ENCODE measurements at places on chromosomes 3 and 15.

DNA sequence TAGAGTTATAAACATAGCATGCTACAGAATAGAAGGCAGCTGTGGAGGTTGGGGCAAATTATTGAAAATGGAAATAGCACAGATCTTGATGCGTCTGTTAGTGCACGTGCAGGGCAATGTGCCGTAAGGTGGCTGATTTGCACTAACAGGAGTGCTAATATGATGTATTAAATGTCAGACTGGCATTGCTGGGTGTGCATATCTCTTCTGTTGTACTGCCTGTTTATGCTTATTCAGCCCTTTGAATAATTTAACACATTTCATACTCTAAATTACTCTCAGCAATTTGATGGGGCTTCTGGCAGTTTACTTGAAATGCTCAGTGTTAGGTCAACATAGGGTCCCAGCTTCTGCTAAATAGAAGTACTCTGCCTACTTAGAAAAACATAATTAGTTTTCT is 395.6 kb downstream of the MCTP2 start:
- H3K36me3 ChIP-seq: no peaks in the 10 kb centered on the region
- no peaks in the 10 kb centered on the region for H3K4me1 ChIP-seq
- H3K4me3 ChIP-seq: no peak overlapping the region
- no peak overlapping the region for H3K27ac ChIP-seq

GRCh38 chr15:85956532-85957275 is 123.0 kb upstream of the AGBL1 start:
- H3K27ac ChIP-seq: no peak overlapping the region
- no peaks in the 10 kb centered on the region for H3K36me3 ChIP-seq
- H3K4me3 ChIP-seq: no peak overlapping the region
- no peaks in the 10 kb centered on the region for H3K27me3 ChIP-seq
- H3K4me1 ChIP-seq: no peaks in the 10 kb centered on the region
- no peak for DNase-seq

DNA sequence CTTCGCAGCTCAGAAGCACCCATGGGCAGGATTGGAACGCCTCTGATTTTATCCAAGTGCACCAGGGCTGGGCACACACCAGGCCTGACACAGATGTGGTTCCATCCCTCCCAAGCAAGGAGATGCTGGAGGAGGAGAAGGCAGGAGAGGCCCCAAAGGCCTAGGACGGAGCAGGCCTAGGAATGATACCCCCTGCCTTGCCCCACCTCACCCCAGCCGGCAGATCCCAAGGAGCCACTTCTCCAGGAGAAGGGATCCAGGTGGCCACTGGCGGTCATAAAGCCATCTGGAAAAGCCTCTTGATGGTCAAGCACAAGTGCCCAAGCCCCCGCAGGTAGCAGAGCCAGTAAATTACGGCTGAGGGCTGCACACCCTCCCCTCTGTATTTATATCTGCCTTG is 211.8 kb downstream of the TBC1D2B start:
- no peaks in the 10 kb centered on the region for H3K4me1 ChIP-seq
- no peak overlapping the region for H3K27ac ChIP-seq
- no peak overlapping the region for H3K4me3 ChIP-seq
- H3K36me3 ChIP-seq: no peaks in the 10 kb centered on the region
- no peaks in the 10 kb centered on the region for H3K27me3 ChIP-seq

DNA sequence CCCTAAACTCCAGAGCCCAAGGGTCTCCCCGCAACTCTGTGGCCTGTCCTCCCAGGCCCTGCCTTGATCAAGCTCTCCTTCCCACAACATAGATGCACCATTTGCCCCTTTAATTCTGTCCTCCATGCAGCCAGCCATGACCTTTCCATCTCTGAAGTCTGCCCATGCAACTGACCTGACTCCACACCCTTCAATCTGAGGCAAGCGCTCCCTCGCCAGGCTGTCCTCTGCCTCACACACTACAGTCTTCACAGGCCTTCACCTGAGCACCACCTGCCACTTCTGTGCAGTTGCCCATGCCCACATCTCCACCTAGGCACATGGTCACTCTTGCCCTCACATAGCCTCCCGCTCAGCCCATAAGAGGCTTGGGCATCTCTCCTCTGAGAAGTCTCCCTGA is 244.0 kb downstream of the OCA2 start:
- H3K27me3 ChIP-seq: no peaks in the 10 kb centered on the region
- no peak for DNase-seq
- no peaks in the 10 kb centered on the region for H3K36me3 ChIP-seq
- no peaks in the 10 kb centered on the region for H3K4me1 ChIP-seq
- H3K27ac ChIP-seq: no peak overlapping the region
- no peak overlapping the region for H3K4me3 ChIP-seq

DNA sequence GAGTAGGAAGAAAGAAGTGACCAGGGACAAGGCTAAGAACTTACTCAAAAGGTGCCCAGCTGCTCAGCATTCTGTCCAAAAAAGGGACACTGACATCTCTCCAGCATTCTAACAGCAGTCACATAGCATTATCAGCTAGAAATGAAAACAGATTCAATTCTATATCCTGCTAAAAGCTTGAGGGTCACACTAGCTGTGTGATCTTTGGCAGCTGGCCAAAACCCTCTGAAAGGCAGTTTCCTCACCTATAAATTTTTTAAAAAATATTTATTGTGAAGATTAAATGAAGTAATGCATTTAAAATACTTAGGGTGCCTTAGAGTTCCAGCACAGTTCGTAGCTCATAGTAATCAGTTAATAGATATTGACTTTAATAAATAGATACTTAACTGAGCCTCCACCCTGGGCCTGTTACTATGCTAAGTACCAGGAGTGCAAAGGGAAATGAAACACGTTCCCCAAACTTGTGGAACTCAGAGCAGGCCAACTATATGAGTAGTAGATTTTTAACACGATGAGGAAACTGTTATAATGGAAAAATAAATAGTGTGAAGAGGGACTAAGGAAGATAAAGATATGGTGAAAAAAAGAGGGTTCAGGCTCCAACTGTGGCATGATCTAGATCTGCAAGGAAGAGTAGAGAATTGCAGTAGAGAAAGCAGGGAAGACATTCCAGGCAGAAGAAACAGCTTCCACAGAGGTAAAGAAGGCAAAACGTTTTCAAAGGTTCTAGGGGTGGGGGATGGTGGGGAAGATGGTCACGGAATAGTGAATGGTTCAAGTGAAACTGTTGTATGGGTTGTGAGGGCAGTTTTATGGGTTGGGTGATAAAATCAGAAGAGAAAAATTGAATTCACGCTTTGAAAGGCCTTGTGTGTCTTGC is 11.4 kb downstream of the CD86 start:
- no peak overlapping the region for H3K27ac ChIP-seq
- no peaks in the 10 kb centered on the region for H3K4me1 ChIP-seq
- H3K27me3 ChIP-seq: no peaks in the 10 kb centered on the region
- no peak overlapping the region for H3K4me3 ChIP-seq
- no peak for DNase-seq

DNA sequence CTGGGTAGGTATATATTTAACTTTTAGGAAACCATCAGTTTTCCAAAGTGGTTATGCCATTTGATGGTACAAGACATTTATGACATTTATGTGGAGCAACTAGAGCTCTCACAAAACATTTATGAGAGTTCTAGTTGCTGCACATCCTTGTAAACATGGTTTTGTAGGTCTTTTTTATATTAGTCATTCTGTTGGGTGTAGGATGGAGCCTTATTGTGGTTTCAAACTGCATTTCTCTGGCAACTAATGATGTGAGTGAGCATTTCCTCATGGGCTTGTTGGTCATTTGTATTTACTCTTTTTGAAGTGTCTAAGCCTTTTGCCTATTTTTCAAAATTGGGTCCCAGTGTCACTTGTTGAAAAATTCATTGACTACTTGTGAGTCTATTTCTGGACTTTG is 45.7 kb upstream of the MGLL start:
- no peak overlapping the region for H3K27ac ChIP-seq
- no peaks in the 10 kb centered on the region for H3K27me3 ChIP-seq
- H3K4me3 ChIP-seq: no peak overlapping the region
- no peak for DNase-seq
- no peaks in the 10 kb centered on the region for H3K4me1 ChIP-seq
- no peaks in the 10 kb centered on the region for H3K36me3 ChIP-seq

DNA sequence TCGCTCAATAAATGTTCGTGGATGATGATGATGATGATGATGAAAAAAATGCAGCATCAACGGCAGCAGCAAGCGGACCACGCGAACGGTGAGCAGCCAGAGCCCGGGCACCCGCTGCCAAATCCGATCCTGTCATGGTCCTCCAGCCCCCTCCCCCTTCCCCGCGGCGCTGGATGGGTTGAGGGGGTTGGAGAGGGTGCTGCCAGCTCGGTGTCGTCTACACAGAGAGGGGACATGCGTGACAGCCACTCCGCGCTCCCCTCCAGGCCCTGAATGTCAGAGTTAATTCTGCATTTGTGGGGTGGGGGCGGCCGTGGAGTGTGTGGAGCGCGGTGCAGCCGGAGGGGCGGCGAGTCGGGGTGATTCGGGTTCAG is 722 bp downstream of the CACNA1D start:
- H3K27ac ChIP-seq: no peak overlapping the region
- H3K4me1 ChIP-seq: peaks cover 13% of the 10 kb centered on the region
- H3K4me3 ChIP-seq: no peak overlapping the region
- no peak for DNase-seq
- H3K36me3 ChIP-seq: no peaks in the 10 kb centered on the region

DNA sequence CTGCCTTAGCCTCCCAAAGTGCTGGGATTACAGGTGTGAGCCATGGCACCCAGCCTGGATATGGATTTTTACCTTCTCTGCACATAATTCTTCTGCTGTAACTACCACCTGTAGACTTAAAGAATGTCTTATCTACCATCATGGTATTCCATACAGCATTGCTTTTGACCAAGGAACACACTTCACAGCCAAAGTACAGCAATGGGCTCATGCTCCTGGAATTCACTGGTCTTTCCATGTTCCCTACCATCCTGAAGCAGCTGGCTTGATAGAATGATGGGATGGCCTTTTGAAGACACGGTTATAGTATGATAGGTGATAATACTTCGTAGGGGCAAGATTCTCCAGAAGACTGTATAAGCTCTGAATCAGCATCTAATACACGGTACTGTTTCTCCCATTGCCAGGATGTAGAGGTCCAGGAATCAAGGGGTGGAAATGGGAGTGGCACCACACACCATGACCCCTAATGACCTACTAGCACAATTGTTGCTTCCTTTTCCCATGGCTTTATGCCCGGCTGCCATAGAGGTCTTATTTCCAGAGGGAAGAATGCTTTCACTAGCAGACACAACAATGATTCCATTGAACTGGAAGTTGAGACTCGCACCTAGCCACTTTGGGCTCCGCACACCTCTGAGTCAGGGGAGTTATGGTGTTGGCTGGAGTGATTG is 60.9 kb upstream of the CDV3 start:
- H3K27me3 ChIP-seq: no peaks in the 10 kb centered on the region
- H3K36me3 ChIP-seq: no peaks in the 10 kb centered on the region
- no peak overlapping the region for H3K4me3 ChIP-seq
- no peak for DNase-seq

DNA sequence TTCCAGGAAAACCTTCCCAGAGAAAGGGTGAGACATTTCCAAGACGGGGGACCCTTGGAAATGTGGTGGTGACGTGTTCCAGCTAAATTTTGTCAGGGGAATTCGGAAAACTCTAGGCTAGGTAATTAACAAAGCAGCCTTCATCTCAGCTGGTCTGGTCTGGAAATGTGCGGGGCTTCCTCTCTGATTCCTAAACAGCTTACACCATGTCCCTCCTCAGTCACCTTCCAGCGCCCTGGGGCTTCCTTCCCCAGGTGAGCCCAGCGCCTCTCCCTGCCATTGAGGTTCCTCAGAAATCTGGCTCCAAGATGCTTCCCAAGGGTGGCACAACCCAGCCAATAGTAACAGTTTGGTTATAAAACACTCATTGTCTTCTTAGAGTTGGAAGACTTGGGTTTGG is 571 bp downstream of the ACAD9 start:
- DNase-seq: no peak
- peaks cover 22% of the 10 kb centered on the region for H3K4me1 ChIP-seq
- H3K36me3 ChIP-seq: no peaks in the 10 kb centered on the region
- no peaks in the 10 kb centered on the region for H3K27me3 ChIP-seq

GRCh38 chr3:120742849-120743365 is 363 bp downstream of the GTF2E1 start:
- peak overlapping the region; percentile 89 for H3K4me3 ChIP-seq
- DNase-seq: no peak
- peaks cover 12% of the 10 kb centered on the region for H3K4me1 ChIP-seq
- no peaks in the 10 kb centered on the region for H3K27me3 ChIP-seq
- peak overlapping the region; percentile 99 for H3K27ac ChIP-seq
- no peaks in the 10 kb centered on the region for H3K36me3 ChIP-seq

DNA sequence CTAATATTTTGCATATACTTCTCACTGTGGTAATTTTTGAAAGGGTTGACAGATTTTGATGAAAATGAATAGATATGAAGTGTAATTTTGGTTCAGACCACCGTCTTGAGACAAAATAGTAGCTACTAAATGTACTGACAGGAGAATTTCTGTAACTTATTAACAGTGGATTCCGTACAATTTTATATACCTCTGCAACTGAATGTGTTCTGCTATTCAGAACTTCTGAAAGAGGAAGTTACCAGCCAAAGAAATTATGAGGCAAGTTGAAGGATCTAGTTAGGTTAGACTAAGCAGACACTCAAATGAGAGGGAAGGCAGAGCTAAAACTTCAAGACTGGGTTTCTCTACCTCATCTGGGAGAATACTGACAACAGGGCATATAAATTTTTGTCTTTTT is 29.4 kb downstream of the GAP43 start:
- H3K4me3 ChIP-seq: no peak overlapping the region
- H3K36me3 ChIP-seq: no peaks in the 10 kb centered on the region
- no peak overlapping the region for H3K27ac ChIP-seq
- H3K27me3 ChIP-seq: no peaks in the 10 kb centered on the region
- DNase-seq: no peak

GRCh38 chr3:50674349-50675178 is at the start of gene DOCK3:
Gene DOCK3, plus strand, starts transcription at chr3:50674927. Its CDS starts 337 bp downstream, at chr3:50675264.
- peaks cover 3% of the 10 kb centered on the region for H3K4me1 ChIP-seq
- H3K27ac ChIP-seq: no peak within 1 kb of the TSS
- no peaks in the 10 kb centered on the region for H3K27me3 ChIP-seq
- no peaks in the 10 kb centered on the region for H3K36me3 ChIP-seq
- DNase-seq: peak; percentile 32

DNA sequence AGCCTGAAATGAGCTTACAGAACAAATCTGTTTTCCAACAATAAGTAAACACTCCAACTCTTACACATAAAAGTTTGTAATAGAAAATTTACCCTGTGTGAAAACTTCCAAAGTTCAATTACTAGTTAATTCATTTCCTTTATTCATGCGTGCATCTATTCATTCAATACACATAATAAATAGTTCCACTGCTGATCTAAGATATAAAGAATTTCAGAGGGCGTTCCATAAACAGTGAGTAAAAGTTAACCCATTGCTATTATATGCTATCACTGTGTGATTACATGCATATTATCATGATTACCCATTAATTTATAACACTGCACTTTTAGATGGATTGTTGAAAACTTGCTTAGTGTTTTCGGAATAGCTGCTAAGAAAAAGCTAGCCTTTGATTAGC is 36.2 kb upstream of the CFAP20DC start:
- no peaks in the 10 kb centered on the region for H3K4me1 ChIP-seq
- DNase-seq: no peak
- H3K27me3 ChIP-seq: no peaks in the 10 kb centered on the region

- DNase-seq: no peak
- no peaks in the 10 kb centered on the region for H3K27me3 ChIP-seq
- no peaks in the 10 kb centered on the region for H3K4me1 ChIP-seq
- H3K27ac ChIP-seq: no peak overlapping the region
- H3K36me3 ChIP-seq: peaks cover 95% of the 10 kb centered on the region
Measured at GRCh38 chr3:47410417-47410720, 29.5 kb downstream of the PTPN23 start.

GRCh38 chr15:68733666-68734065 is 87.0 kb downstream of the ANP32A start:
- no peak for DNase-seq
- no peaks in the 10 kb centered on the region for H3K4me1 ChIP-seq
- H3K4me3 ChIP-seq: no peak overlapping the region
- no peaks in the 10 kb centered on the region for H3K36me3 ChIP-seq

- H3K4me3 ChIP-seq: no peak overlapping the region
- no peaks in the 10 kb centered on the region for H3K4me1 ChIP-seq
- H3K27me3 ChIP-seq: no peaks in the 10 kb centered on the region
Measured at GRCh38 chr3:37279856-37280255, 105.5 kb upstream of the LRRFIP2 start.
